ENCODE measurements at places on chromosomes 3 and 15. TPM values are rescaled to one million over a fixed set of nuclear protein-coding genes. Genes with fewer than 3 reads are reported as not detected.

Gene GRAMD1C
- 1.0 TPM for total RNA-seq

Gene ITGB5
- total RNA-seq, result 231 TPM

GRCh38 chr3:124570232-124570631 is 160.0 kb upstream of the UMPS start:
- no peak for DNase-seq

GRCh38 chr3:128506754-128507153 is 13.8 kb upstream of the GATA2 start:
- no peak for DNase-seq

DNA sequence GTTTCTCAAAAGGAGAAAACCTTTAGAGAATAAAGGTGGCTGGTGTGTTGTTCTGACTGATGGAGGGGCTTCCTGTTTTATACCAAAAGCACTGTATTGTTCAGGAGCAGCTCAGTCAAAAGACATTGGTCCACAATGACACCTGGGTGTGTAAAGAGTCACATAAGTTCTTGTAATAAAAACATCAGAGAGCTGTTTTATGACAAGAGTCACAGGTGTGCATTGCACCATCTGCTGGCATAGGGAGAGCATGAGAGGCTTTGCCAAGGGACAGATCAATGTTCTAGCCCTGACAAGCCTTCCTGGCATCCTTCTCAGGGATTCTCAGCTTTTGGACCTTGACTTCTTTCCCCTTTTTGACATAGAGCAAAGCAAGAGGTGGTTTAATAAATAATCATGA is 20.4 kb downstream of the ARPP21 start:
- no peak for DNase-seq

DNA sequence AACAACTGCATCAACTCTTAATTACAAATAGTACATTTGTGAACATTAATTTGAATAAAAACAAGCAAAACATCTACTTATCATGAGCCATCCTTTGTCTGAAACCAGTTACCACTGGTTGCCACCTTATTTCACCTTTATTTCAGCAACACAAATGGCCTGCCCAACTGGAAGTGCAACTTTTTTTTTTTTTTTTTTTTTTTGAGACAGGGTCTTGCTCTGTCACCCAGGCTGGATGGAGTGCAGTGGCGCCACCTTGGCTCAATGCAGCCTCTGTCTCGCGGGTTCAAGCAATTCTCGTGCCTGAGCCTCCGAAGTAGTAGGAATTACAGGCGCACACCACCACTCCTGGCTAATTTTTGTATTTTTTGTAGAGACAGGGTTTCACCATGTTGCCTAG is 13.1 kb downstream of the WDR82 start:
- DNase-seq, result no peak

Gene TRIM42
- not detected for total RNA-seq
